Uterus (tissue), 4 donors: ENCODE measurements at places on chromosomes 2 and 18. TPM values are rescaled to one million over a fixed set of nuclear protein-coding genes. Genes with fewer than 3 reads are reported as not detected.

Gene ANAPC1
- 23.3 TPM for total RNA-seq

Gene PMAIP1
- 0.82 TPM for total RNA-seq

Gene STK25
- total RNA-seq, result 77.6 TPM

Gene CDK15
- total RNA-seq, result 0.55 TPM

Gene SERPINB5
- not detected for total RNA-seq
